Activated CD4-positive, alpha-beta T cell treated with anti-CD3 and anti-CD28 coated beads for 36 hours (primary cell): ENCODE measurements at places on chromosomes 2 and 18. TPM values are rescaled to one million over a fixed set of nuclear protein-coding genes. Genes with fewer than 3 reads are reported as not detected.

- H3K27ac ChIP-seq = no peak overlapping the region
- H3K36me3 ChIP-seq = no peaks in the 10 kb centered on the region
- no peak overlapping the region for H3K4me3 ChIP-seq
Observed at GRCh38 chr2:129233751-129234406, 745.6 kb upstream of the RAB6C start.

ASXL2 gene
- 46.4 TPM for total RNA-seq

DNA sequence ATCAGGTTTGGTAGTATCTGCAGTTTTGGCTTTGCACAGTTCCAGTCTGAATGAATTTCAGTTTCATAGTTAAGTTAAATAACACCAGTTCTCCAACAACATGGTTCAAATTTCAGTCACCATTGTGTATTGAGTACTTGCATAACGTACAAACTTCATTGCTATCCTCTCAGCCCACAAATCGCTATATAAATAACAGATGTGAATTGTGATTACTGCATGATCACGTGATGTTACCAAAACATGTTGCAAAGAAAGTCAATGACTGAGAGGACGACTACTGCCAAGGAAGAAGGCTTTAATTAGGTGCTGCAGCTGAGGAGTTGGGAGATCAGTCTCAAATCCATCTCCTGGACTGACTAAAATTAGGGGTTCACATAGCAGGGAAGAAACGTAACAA is 48.2 kb downstream of the COL4A4 start:
- no peak for DNase-seq
- no peak overlapping the region for H3K27ac ChIP-seq
- no peak overlapping the region for H3K4me3 ChIP-seq

GRCh38 chr2:40497251-40497859 is 45.5 kb upstream of the SLC8A1 start:
- H3K36me3 ChIP-seq = no peaks in the 10 kb centered on the region
- H3K27me3 ChIP-seq = peaks cover 2% of the 10 kb centered on the region
- DNase-seq = no peak
- H3K27ac ChIP-seq = no peak overlapping the region
- H3K4me3 ChIP-seq = no peak overlapping the region

DNA sequence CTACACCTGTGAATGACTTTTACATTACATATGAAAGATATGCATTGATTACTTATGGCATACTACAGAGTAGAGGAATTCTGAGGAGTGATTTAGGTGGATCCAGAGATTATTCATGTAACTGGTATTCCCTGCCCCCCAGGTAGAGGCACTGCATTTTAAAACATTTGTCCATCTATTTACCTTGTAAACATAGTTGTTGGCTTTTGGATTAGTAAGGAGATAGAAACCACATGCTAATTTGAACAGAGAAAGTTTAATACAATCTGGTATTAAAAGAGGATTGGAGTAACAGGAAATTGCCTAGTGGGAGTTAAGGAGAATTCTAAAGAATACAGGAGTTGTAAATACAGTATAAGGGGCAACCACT is 15.9 kb downstream of the GALNT3 start:
- no peaks in the 10 kb centered on the region for H3K4me1 ChIP-seq
- no peak overlapping the region for H3K27ac ChIP-seq
- H3K27me3 ChIP-seq = no peaks in the 10 kb centered on the region

CRYBA2 gene
- not detected for total RNA-seq

GRCh38 chr2:74919827-74920226 is 38.6 kb upstream of the POLE4 start:
- no peak overlapping the region for H3K4me3 ChIP-seq
- H3K36me3 ChIP-seq = no peaks in the 10 kb centered on the region
- peaks cover 5% of the 10 kb centered on the region for H3K27me3 ChIP-seq
- no peak overlapping the region for H3K27ac ChIP-seq
- DNase-seq = peak; percentile 84

TBR1 gene
- not detected for total RNA-seq

GRCh38 chr2:160224060-160224459 is 24.0 kb upstream of the ITGB6 start:
- no peak overlapping the region for H3K4me3 ChIP-seq
- peak; percentile 56 for DNase-seq
- H3K36me3 ChIP-seq = no peaks in the 10 kb centered on the region
- peaks cover 14% of the 10 kb centered on the region for H3K27me3 ChIP-seq

DNA sequence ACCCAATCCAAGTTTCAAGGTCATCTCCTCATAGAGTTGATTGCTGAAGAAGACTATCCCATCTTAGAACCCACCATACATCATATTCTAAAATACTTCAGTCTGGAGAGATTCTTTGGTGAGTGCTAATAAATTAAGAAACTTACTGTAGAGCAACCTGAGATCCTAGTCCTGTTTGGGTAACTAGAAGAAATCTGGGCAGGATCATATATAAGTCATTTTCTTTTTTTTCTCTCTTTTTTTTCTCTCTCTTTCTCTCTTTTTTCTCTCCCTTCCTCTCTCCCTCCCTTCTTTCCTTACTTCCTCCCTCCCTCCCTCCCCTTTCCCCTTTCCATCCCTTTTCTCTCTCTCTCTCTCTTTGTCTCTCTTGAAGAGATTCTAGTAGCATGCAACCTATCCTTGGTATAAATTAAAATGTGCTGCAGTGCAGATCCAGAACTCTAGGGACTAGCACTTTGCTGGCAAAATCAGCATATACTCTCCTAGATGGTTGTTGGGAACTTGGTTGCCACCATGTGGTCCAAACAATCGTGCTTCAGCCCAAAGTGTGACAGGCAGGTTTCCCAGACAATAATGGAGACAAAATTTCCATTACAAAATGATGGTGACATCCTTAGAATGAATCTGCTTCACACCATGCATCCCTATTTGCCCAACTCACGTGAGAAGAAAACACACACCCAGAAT is 399.4 kb upstream of the CELF4 start:
- no peak overlapping the region for H3K27ac ChIP-seq
- H3K36me3 ChIP-seq = no peaks in the 10 kb centered on the region
- no peaks in the 10 kb centered on the region for H3K27me3 ChIP-seq
- H3K4me1 ChIP-seq = no peaks in the 10 kb centered on the region

DNA sequence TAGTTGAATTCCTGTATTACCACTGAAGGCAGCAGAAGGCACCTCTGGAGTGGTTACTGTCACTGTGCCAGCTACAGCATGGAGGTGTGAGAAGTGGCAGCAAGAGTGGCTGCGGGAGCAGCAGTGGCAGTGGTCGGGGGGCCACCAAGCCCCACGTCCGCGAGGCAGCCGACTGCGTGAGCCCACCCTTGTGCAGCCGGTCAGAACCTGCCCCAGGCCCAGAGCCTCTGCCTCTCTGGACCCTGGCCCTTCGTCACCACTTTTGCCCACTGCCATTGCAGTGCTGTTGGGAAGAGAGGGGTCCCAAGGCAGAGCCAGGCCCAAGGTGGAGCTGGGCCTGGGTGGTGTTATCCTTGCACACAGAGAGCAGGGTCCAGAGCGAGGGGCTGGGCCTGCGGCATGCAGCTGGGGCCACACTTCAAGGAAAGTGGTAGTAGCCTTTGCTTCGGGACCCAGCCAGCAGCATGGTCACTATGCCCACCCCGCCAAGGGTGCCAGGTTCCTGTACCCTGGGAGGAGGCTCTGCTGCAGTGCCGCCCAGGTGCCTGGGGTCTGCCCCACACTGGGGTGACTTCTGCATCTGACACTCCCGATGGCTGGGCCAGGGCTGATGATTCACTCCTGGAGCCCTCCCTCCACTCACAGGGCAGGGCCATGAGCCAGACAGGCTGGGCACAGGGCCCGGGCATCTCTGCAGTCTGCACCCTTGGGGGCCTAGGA is 450.1 kb upstream of the LRATD1 start:
- H3K27me3 ChIP-seq = no peaks in the 10 kb centered on the region
- H3K27ac ChIP-seq = no peak overlapping the region
- H3K36me3 ChIP-seq = no peaks in the 10 kb centered on the region
- no peaks in the 10 kb centered on the region for H3K4me1 ChIP-seq

DNA sequence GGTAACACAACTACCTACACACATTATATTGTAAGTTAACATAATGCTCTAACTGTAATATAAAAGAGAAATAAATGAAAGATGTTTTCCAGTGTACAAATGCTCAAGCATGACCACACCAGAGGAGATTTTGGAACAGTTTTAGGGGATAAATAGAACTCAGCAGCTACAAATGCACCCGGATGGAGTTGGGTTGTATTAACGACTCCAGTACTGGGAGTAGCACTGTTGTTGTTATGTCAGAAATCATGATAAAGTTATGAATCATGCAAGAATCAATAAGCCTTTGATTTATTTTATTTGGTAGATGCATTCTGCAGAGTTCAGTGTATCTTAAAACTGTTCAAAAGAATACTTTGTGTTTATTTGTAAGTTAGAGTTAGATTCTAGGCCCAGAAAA is 126.9 kb downstream of the MAP3K20 start:
- no peaks in the 10 kb centered on the region for H3K36me3 ChIP-seq
- H3K4me1 ChIP-seq = no peaks in the 10 kb centered on the region
- H3K27me3 ChIP-seq = no peaks in the 10 kb centered on the region
- H3K27ac ChIP-seq = no peak overlapping the region
- no peak for DNase-seq
- H3K4me3 ChIP-seq = no peak overlapping the region

DNA sequence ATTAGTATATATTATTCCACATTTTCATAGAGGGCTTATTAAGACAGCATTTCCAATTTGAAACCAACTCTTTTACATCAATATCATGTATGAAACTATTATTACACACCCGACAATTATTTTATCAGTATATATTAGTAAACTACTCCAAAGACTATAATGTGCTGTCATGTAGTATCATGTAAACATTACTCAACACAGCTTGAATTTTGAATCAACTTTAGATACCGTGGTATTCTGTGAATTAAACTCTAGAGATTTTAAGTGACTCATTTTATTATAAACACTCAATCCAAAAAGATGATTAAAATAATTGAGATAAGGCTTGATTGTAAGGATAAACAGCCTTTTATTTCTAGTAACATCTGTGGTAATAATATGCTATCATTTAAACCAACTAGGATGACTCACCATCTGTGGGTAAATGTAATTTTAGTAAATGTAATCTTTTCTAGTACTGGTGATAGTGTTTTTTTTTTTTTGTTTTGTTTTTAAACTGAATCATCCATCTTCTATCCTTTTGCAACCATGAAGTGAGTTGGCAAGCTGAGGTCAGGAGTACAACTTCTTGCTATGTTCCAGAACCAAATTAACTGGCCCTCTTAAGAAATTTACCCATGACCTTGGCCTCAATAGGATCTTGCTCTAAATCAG is 144.3 kb upstream of the SMAD7 start:
- H3K27ac ChIP-seq = no peak overlapping the region
- no peaks in the 10 kb centered on the region for H3K27me3 ChIP-seq

GRCh38 chr2:146415291-146415690 is 1429.5 kb upstream of the ACVR2A start:
- no peaks in the 10 kb centered on the region for H3K4me1 ChIP-seq
- H3K27ac ChIP-seq = no peak overlapping the region
- no peak overlapping the region for H3K4me3 ChIP-seq
- no peaks in the 10 kb centered on the region for H3K36me3 ChIP-seq

ZNF521 gene
- not detected for total RNA-seq

LRPPRC gene
- 191 TPM for total RNA-seq

PROM2 gene
- total RNA-seq = 0.44 TPM

CFC1 gene
- not detected for total RNA-seq

DNA sequence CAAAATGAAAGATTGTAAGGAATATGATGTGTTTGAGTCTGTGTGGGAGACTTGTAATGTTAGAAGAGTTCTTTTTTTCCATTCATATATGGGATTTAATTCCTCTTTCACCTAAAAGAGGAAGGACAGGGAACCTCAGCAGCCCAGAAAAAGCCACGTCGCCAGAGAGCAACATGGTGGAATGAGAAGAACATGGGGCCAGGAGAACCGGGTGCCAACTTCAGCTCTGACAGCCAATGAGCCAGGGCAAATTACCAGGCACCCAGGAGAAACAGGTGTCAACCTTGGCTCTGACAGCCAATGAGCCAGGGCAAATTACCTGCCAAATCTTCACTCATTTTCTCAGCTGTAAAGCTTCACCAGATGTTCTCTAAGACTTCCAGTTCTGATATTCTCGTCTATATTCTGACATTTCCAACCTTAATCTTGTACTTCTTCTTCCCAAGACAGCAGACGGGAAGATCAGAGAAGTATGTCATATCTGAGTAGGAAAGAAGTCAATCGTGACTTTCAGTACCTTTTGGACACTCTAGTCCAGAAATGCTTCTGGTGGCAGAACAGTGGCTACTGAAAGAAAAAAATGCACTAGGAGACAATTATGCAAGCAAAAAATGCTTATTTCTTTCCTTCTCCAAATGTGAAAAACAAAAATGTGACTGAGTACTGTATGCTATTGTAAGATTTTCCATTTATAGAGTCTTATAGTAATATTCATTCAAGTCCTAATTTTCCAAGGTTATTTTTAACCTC is 79.2 kb upstream of the COL5A2 start:
- H3K27ac ChIP-seq = no peak overlapping the region
- H3K4me1 ChIP-seq = peaks cover 20% of the 10 kb centered on the region
- DNase-seq = no peak

DNA sequence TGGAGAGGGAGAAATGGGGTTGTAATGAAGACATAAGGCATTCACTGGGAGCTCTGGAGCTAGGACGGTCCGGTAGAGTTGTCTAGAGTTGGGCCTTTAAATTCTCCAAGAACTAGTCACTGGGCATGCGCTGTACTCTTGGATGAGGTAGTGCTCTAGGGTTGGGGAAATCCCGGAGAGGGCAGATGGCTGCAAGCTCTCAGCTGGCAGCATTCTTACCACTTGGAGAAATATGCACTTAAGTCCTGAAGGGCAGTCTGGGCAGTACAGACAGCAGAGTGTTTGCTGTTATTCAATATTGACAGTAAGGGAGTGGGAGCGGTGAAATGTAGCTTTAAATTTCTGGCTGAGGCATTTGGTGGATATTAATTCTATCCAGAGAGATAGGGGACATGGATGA is 214.6 kb downstream of the RDH14 start:
- H3K4me1 ChIP-seq = no peaks in the 10 kb centered on the region
- no peak overlapping the region for H3K4me3 ChIP-seq
- H3K36me3 ChIP-seq = no peaks in the 10 kb centered on the region
- DNase-seq = no peak
